ENCODE measurements at places on chromosomes 11 and 22.

DNA sequence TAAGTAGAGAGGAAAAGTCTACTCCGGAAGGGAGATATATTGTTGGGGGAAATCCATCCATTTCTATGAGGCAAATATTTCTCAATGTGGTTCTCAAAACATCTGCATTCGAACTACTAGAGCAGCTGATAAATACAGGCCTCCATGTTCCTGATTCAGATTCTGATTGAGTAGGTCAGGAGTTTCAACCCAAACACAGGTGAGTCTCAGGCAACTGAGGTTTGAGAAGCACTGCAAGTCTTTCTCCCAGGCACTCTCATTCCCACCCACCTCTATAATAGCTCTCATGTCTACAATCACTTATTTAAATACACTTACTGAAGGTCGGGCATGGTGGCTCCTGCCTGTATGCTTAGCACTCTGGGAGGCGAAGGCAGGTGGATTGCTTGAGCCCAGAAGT lies 14.7 kb upstream of the ASPHD2 start:
- no peak for DNase-seq

- no peak for DNase-seq
These were observed 10.1 kb downstream of the AIP start for GRCh38 chr11:67492801-67493547.

DNA sequence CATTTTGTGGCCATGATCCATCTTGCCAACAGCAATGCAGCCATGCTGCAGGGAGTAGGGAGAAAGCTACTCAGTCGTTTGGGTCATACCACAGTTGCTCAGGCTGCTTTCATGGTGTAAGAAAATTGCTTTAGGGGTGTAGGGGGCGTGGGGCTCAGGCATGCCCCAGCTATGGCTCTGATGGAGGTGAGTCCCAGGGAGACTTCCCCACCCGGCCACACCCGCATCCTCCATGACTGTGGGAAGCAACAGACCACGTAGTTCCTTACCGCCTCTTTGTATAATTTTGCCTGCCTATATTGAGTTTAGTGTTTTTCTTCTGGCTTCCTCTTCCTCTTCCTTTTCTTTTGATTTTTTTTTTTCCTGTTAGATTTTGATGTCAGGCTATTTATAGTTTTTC lies 58.8 kb downstream of the SPECC1L start:
- DNase-seq: no peak

DNA sequence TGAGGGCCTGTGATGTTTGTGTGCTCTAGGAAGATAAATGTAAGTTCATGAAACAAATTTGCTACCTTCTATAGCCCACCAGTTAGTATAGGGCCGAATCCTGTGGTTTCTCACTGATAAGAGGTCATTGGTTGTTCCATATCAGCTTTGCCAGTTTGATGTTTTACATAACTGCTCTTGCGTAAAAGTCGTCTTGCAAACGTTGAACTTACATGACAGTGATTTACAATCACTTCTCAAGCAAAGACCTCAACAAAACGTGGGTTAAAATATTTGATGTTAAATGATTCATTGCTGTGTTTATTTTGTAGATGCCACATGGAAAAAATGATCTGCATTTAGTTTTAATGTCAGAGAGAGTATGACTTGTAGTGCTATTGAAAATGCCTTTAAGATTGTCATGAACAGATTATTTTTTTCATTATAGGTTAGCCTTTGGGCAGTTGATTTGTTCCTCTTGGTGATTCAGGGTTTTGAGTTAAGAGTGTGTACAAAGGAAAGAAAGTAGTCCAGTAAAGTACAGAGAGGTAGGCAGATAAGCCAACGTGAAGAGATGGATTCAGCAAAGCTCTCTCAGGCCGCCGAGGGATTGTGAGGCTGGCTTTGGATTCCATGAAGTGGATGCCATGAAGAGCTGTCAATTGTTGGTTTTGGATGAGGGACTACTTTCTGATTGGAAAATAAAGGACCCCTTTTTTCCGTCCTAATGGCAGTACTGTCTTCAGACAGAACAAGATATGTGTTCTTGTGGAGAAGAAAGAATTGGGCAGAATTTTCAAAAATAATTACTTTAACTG lies 2.6 kb downstream of the EWSR1 start:
- no peak for DNase-seq

DNA sequence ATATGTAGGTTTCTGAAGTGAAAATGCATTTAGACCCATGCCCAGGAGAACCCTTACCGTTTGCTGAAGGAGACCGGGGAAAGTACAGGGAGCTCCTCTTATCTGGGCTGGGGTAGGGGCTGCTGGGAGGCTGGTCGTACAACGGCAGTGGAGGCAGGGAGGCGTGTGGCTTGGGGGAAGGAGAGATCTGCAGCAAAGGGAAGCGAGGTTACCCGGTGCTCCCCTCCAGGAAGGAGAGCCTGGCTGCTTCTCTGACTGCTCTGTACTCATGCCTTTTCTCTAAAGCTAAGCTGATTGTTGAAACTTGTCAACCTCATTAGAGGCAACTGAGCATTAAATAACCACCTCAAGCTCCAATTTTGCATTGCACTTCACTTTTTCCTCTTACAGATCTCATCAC lies 27.2 kb downstream of the ATG16L2 start:
- no peak for DNase-seq

GRCh38 chr11:639332-639955 lies 2.4 kb downstream of the DRD4 start:
- no peak for DNase-seq

DNA sequence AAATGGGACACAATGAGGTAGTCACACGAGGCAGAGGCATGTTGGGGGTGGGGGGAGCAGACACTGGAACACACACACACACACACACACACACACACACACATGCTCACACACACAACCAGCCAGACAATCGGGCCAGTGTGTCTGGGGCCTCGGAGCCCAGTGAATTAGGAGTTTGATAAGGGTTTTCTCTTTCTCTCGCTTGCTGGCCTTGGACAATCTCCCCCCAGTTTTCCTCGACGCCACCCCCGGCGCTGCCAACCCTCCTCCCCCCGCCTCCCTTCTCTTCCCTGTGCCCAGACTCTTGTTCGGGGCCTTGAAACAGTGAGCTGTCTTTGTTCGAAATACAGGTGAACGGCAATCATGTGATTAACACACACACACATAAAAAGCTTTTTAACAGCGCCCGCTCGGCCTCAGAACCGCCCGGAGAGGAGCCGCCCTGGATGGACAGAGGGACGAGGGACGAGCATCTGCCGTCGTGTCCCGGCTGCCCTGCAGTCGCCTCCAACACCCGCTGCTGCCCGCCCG lies 1.5 kb upstream of the SOX10 start:
- DNase-seq: no peak

- DNase-seq: no peak
These were observed 5.2 kb upstream of the WEE1 start for GRCh38 chr11:9568161-9568853.

GRCh38 chr11:68542617-68543016 lies 82.1 kb downstream of the PPP6R3 start:
- no peak for DNase-seq

DNA sequence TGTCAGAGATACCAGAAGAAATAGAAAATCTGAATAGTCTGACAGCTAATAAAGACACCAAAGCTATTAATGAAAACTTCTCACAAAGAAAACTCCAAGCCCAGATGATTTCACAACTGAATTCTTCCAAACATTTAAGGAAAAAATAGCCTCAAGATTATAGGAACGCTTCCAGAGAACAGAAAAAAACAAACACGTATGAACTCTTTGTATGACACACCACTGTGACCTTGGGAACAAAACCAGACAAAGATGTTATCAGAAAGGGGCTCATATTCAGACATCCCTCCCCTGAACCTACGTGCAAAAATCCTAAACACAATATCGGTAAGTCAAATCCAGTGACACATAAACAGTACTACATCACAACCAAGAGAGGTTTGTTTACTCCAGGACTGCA lies 23.5 kb downstream of the CERK start:
- DNase-seq: no peak

GRCh38 chr11:127066401-127067090 lies 66.0 kb upstream of the KIRREL3 start:
- no peak for DNase-seq

DNA sequence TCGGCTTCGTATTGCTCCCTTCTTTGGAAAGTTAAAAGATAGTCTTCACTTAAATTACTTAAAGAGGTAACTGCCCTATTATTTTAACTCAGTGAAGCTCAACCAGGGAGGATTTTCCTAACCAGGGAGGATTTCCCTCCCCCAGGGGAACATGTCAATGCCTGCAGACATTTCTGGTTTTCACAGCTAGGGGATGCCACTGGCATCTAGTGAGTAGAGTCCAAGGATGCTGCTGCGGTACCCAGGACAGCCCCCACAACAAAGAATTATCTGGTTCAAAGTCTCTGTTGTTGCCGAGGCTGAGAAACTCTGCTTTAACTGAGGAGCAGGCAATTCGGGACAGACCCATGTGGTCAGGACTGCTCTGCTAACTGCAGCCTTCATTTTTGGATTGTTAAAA lies 82.2 kb downstream of the DEPDC5 start:
- DNase-seq: no peak

DNA sequence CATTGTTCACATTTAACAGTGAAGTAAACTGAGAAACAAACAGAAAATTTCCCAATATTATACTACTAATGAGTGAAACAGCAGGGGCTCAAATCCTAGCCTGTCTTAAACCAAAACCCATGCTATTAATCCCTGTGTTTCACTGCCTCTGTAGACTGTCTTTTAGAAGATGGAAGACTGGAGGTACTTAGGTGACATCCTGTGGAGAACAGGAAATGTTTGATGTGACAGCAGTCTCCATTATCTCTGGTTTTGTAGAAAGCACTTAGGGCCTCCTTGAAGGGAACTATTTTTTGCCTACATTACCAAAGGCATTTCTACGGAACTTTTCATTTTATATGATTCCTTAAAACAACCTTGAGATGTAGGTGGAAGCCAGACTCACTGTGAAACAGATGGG lies 288.1 kb upstream of the SORL1-AS1 start:
- no peak for DNase-seq

DNA sequence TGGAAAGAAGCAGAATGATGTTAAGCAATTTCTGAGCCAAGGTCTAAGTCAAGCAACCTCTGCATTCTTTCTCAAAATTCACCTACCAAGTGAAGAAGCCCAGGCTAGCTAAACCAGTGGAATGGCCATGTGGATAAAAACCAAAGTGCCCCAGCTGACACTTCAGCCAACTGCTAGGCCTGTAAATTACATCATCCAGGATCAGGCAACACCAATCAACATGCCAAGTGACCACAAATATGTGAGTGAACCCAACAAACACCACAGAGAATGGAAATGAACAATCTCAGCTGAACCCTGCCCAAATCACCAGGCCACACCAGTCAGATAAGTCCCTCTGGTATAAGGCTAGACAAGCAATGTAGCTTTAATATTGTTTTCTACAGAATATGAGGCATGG lies 25.1 kb upstream of the FJX1 start:
- DNase-seq: no peak

DNA sequence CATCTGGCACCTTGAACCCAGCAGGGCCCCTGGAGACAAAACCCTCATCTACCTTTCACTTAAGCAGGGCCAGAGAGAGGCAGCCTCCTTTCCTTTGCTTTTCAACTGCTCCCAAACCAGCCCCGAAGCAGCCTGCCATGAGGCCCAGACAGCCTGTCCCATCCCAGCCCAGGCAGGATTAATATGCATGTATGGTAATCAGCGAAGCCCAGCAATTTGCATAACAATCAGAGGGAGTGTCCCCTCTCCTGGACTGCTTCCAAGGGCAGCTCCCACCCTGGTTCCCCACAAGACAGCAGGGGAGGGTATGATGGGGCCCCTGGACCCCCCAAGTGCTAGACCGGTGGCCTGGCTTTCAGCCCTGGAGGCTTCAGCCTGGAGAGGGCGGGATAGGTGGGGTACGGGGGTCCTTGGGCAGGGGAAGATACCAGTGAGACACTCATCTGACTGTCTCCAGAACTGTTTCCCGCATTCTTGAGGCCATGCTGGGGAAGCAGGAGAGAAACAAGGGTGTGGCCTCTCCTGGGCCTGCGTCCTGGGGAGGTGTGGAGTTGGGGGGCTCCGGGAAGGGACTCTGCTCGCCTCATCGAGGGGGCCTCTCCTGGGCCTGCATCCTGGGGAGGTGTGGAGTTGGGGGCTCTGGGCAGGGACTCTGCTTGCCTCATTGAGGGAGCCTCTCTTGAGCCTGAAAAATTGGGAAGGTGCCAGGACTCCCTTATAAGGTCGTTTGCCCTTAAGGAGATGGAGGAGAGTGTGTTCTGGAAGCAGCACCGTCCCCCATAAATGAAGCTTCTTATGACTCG lies 93.2 kb upstream of the PRR5 start:
- DNase-seq: no peak

- no peak for DNase-seq
These were observed 16.2 kb downstream of the CREB3L1 start for GRCh38 chr11:46293641-46294103.

GRCh38 chr11:80241766-80242165 lies 800.9 kb upstream of the TENM4 start:
- no peak for DNase-seq

- DNase-seq: no peak
These were observed 7.5 kb upstream of the KRTAP5-7 start for GRCh38 chr11:71519546-71519945.

DNA sequence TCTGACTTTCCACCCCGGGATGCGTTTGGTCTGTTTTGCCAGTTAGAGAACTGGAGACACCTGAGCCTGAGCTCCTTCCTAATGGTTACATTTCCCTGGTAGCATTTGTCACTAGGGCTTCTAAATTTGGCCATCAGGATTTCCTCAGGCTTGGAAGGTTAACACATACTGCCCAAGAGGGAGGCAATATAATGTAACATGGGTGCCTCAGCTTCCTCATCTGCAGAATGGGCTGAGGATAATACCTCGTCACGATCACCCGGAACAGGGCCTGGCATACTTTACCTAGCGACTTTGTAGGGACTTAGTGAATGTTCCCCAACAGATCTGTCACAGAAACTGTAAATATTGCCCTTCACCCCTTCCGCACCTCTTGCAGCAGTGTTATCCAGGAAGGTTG lies 11.3 kb downstream of the IL17RA start:
- DNase-seq: no peak

- no peak for DNase-seq
These were observed 88.4 kb downstream of the ARHGAP8 start for GRCh38 chr22:44840611-44841322.

- DNase-seq: peak; percentile 37
These were observed at the start of gene RFPL2 for GRCh38 chr22:32204856-32205722. TSS of gene RFPL2 (minus strand) at chr22:32205073. CDS start at chr22:32202451, 2,622 bp downstream.

- no peak for DNase-seq
These were observed 15.8 kb downstream of the RPL27A start for GRCh38 chr11:8698379-8698851.

DNA sequence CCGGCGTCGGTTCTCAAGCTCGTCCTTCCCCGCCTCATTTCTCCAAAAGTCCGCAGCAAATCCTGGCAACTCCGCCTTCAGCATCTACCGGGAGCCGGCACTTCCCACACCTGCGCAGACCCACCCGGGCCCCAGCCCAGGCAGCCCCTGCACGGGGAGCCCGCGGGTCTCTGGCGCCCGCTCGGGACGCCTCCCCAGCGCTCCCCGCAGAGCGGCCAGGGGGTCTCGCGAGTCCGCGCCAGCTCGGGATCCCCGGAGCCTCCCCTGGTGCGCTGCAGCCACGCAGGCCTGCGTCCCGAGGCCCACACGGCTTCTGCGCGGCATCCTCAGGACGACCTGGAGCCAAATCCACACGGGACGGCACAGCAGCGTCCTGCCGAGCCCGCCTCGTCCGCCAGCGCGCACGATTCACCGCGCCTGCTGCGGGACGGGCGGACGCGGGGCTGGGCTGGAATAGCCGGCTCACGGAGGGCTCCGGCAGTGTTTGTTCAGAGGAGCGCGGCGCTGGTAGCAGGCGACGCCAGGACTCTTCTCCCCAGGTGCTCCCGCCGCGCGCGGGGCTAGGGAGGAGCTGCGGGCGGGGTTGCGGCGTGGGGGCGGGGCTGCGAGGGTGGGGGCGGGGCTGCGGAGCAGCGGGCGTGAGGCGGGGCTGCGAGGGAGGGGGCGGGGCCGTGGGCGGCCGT lies 816 bp upstream of the PHRF1 start:
- DNase-seq: no peak

All from CD4-positive, alpha-beta T cell treated with Interleukin-1 beta for 1 hour (primary cell).